ENCODE measurements at places on chromosomes 13 and 19. TPM values are rescaled to one million over a fixed set of nuclear protein-coding genes. Genes with fewer than 3 reads are reported as not detected.

The ZNF772 gene
- 4.9 TPM for total RNA-seq

- no peaks in the 10 kb centered on the region for H3K27me3 ChIP-seq
- no peaks in the 10 kb centered on the region for H3K4me1 ChIP-seq
- no peak for DNase-seq
- H3K27ac ChIP-seq: no peak overlapping the region
- H3K36me3 ChIP-seq: no peaks in the 10 kb centered on the region
These were observed 13.9 kb downstream of the SLITRK5 start for GRCh38 chr13:87684850-87685742.

DNA sequence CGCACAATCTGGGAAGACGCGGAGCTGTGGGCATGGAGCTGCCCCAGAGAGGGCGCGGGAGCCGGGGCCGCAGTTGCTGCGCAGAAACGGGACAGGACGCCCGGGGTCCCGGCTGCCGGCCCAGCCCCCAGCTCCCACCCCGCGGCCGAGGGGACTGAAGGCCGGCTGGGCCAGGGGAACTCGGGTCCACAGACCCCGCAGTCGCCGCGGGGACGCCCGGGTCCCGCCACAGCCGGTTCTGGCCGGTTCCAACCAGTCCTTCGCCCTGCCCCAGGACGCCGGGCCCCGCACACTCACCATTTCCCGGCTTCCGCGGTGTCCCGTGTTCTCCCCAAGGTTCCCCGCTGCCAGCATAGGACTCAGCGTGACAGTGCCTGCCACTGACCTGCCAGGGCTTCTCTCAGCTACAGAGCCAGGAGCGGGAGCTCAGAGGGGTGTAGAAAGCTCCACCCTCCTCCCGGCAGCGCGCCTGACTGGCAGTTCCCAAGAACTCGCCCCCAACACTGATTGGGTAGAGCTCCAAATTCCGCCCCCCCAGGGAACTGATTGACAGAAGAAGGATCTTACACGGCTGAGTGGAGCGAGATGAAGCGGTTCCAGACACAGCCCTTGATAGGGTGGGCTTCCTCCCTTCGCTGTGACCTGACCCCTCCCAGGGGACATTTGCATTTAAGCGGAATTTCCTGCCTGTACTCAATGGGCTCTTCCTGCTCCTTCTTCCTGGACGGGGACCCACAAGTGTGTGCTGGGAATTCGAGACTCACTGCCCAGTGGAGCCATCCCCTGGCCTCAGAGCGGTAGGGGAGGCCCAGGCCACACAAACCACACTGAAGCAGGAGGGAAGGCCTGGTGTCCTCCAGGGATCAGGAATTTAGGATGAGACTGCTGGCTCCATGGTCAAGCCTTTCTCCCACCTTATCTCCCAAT, at the start of gene ZNF442:
ZNF442 (minus strand) TSS at position 448 of the 927 bp plus-strand sequence. CDS start 2,052 bp downstream, outside the sequence.
- peak within 1 kb of the TSS; percentile 69 for H3K4me3 ChIP-seq
- peaks cover 17% of the 10 kb centered on the region for H3K4me1 ChIP-seq
- no peaks in the 10 kb centered on the region for H3K36me3 ChIP-seq
- peak within 1 kb of the TSS; percentile 90 for H3K27ac ChIP-seq

DNA sequence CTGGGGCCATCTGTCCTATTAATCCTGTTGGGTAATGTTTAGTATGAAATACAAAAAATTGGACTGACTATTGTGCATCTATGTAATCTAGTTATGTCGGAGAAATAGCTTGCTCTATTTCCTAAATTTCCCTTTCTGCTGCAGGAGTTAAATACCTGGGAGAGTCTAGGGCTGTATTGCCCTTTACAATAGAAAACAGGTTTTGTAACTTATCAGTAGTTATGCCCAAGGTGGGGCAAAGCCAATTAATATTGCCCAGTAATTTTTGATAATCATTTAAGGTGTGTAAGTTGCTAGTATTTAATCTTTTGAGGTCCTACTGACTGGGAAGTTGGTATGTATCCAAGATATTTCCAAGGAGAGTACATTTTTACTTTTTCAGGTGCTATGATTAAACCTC, 838.1 kb downstream of the DACH1 start:
- no peaks in the 10 kb centered on the region for H3K36me3 ChIP-seq
- H3K27me3 ChIP-seq: no peaks in the 10 kb centered on the region
- no peak overlapping the region for H3K27ac ChIP-seq
- DNase-seq: no peak
- no peak overlapping the region for H3K4me3 ChIP-seq

The NCCRP1 gene
- total RNA-seq: 1.1 TPM

The LINGO3 gene
- total RNA-seq: not detected

- peak overlapping the region; percentile 85 for H3K27ac ChIP-seq
- H3K4me3 ChIP-seq: peak overlapping the region; percentile 22
- no peak for DNase-seq
- peaks cover 27% of the 10 kb centered on the region for H3K4me1 ChIP-seq
- no peaks in the 10 kb centered on the region for H3K36me3 ChIP-seq
- no peaks in the 10 kb centered on the region for H3K27me3 ChIP-seq
These were observed 99.2 kb downstream of the GNG7 start for GRCh38 chr19:2603334-2603733.

DNA sequence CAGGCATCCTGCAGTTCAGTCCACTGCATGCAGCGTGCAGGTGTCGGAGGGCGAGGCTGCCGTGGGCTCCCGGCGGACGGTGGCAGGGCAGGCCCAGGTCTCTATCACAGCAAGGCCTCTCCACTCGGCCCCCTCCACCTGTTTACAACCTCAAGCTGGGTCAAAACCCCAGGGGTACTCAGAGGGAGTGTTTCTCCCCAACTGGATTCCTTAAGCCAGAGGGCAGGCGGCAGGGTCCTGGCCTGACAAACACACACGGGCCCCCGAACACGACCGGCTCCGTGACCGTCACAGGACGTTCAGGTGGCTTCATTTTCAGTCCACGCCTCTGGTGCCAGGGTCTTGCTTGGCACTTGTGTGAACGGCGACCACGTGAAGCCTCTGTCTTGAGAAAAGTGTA, 23.5 kb downstream of the RASA3 start:
- H3K27me3 ChIP-seq: no peaks in the 10 kb centered on the region
- peak; percentile 6 for DNase-seq
- H3K36me3 ChIP-seq: no peaks in the 10 kb centered on the region
- peak overlapping the region; percentile 64 for H3K27ac ChIP-seq
- peaks cover 42% of the 10 kb centered on the region for H3K4me1 ChIP-seq

DNA sequence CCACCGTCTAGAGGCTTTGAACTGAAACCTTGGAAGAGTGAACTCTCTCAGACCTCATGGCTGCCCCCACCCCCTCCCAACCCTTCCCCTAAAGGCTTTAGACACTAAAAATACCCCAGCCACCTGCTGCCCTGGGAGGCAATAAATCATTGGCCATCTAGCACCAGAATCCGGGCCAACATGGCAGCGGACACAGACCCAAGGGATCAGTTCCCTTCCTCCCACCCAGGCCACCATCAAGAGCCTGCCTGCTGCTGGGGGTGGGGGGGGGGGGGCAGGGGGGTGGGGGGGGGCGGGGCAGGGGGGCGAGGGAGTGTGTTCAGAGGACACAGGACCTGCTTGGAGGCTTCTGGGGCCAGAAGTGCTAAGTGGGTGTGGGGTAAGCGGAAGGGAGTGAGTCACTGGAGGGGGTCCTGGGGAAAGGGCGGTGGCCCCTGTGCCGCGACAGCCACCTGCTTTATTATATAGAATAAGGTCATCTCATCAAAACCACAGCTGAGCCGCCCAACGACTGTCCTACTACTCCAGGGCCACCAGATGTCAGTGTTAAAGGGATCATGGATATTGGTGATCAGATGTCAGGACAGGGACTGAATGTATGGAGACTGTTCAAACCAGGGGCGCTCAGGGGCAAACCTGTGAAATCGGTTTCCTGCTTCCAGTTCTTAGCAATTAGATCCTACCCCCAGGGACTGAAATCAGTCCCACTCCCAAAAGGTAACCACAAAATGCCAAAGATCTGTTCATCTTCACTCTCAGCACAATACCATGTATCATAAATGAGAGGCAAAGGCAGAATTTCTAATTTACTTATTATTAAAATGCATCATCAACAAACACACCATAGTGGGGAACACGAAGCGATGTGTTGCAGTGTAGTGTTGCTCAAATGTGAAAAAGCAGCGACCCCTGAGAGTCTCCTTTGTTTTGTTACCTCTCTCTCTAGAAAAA, 24.3 kb downstream of the ARL11 start:
- H3K27ac ChIP-seq: no peak overlapping the region
- no peaks in the 10 kb centered on the region for H3K36me3 ChIP-seq
- H3K27me3 ChIP-seq: no peaks in the 10 kb centered on the region
- H3K4me1 ChIP-seq: no peaks in the 10 kb centered on the region

The PSG11 gene
- total RNA-seq: not detected

- H3K27me3 ChIP-seq: peaks cover 24% of the 10 kb centered on the region
- DNase-seq: peak; percentile 70
- peak overlapping the region; percentile 35 for H3K4me3 ChIP-seq
- H3K4me1 ChIP-seq: peaks cover 61% of the 10 kb centered on the region
These were observed 1.8 kb upstream of the SSBP4 start for GRCh38 chr19:18417250-18418028.

- H3K27ac ChIP-seq: peak overlapping the region; percentile 84
- no peaks in the 10 kb centered on the region for H3K36me3 ChIP-seq
- peaks cover 25% of the 10 kb centered on the region for H3K4me1 ChIP-seq
These were observed 11.6 kb upstream of the ASF1B start for GRCh38 chr19:14147797-14148605.

The CXCL17 gene
- not detected for total RNA-seq

All from transverse colon (tissue), 4 donors.